ENCODE measurements at places on chromosomes 1 and 21. TPM values are rescaled to one million over a fixed set of nuclear protein-coding genes. Genes with fewer than 3 reads are reported as not detected.

CFAP126 gene
- 0.19 TPM for total RNA-seq

SLC44A3 gene
- 1.6 TPM for total RNA-seq

NR1I3 gene
- not detected for total RNA-seq

RUNX3 gene
- 4.8 TPM for total RNA-seq

A3GALT2 gene
- not detected for total RNA-seq

SPRR1B gene
- total RNA-seq: not detected

MAP10 gene
- 0.68 TPM for total RNA-seq

BACE2 gene
- 20.2 TPM for total RNA-seq

IRF6 gene
- 0.14 TPM for total RNA-seq

CFAP74 gene
- 0.06 TPM for total RNA-seq

PYHIN1 gene
- total RNA-seq: not detected

TRIM17 gene
- not detected for total RNA-seq

PINK1 gene
- 33.2 TPM for total RNA-seq

CFHR2 gene
- not detected for total RNA-seq

NUAK2 gene
- 24.7 TPM for total RNA-seq

AMY1B gene
- not detected for total RNA-seq

SLC6A17 gene
- 5.6 TPM for total RNA-seq

CAMK2N1 gene
- total RNA-seq: 58.0 TPM

UBE2U gene
- total RNA-seq: not detected

LCE2A gene
- total RNA-seq: not detected

KRTAP15-1 gene
- total RNA-seq: not detected

AGRN gene
- 107 TPM for total RNA-seq

AMY1A gene
- not detected for total RNA-seq

LRRC53 gene
- not detected for total RNA-seq

PROX1 gene
- total RNA-seq: 0.32 TPM

Measured in A549 treated with AZD2906 at 1 μM for 4 hours (cell line).